NCI-H526 treated with DMSO at 0.1 percent for 48 hours (cell line): ENCODE measurements at places on chromosomes 16 and 17.

DNA sequence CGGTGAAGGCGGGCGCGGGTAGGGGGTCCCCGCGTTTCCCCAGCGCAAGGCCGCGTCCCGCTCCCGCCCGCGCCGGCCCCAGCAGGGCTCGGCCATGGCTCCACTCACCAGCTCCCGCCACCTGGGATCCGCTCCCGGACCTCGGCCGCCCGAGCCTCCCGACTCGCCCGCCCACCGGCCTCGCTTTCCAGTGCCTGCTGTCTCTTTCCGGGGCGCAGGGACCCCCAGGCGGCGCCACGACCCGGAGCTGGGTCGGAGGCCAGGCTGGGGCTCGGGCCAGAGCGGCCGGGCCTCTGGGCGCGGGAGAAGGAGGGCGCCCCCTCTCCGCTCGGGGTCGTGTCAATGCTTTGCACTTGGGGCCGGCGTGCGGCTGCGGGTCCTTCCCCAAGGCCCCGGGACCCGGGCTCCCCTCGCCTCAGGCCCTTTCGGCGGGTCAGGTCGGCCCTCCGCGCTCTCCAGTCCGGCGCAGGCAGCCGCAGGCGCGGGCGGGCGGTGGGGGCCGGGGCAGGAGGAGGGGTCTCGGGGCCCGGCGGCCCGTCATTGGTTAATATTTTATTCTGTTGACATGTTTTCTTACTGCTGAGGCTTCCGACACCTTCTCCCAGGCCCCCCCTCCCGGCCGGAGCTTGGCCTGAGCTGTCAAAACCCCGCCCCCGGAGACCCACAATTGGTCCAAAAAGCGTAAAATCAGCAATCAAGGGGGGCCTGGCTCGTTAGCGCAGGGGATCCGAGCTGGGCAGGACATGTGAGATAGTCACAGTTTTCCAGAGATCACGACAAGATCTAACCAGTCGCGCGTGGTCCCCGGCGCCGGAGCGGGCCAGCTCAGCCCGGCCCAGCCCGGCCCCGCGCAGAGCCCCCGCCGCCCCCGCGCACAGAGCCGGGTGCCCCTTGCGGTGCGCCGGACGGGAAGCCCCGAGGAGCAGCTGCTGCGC, at the start of gene TBX2:
Gene TBX2, plus strand, starts transcription at position 713 of the 935 bp plus-strand sequence. CDS start 334 bp downstream, outside the sequence.
- no peak for DNase-seq

GRCh38 chr17:4580291-4580690, 4.0 kb upstream of the SMTNL2 start:
- DNase-seq = no peak

- DNase-seq = no peak
These were observed 35.1 kb downstream of the SHCBP1 start for GRCh38 chr16:46586011-46586577.

GRCh38 chr16:85283305-85284050, 171.2 kb upstream of the CIBAR2 start:
- DNase-seq = no peak

DNA sequence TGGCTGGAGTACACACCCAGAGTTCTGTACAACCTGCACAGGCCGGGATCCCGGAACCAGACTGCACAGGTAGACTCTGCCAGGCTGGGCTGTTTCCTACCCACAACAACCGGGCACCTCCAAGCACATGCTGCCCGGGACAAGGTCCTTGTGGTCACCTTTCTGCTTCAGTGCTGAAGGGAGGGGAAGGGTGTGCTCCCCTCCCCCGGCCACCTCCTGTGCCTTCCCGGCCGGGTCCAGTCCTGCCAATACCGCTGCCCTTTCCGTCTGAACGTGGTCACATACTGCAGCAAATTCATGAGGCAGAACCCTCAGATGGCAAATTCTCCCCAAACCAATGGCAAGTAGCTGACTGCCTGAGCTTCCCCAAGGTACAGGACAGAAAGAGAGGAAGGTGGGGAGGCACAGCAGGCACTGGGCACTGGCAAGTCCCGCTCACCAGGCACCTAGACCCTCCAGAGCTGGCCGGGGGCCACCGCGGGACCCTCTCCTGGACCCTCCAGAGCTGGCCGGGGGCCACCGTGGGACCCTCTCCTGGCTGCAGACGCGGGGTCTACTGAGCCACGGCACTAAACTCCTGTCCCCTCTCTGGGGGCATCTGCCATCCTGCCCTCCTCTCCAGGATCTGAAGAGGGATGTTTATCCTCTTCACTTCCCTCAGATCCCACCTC, 22.8 kb downstream of the SLC43A2 start:
- DNase-seq = no peak

DNA sequence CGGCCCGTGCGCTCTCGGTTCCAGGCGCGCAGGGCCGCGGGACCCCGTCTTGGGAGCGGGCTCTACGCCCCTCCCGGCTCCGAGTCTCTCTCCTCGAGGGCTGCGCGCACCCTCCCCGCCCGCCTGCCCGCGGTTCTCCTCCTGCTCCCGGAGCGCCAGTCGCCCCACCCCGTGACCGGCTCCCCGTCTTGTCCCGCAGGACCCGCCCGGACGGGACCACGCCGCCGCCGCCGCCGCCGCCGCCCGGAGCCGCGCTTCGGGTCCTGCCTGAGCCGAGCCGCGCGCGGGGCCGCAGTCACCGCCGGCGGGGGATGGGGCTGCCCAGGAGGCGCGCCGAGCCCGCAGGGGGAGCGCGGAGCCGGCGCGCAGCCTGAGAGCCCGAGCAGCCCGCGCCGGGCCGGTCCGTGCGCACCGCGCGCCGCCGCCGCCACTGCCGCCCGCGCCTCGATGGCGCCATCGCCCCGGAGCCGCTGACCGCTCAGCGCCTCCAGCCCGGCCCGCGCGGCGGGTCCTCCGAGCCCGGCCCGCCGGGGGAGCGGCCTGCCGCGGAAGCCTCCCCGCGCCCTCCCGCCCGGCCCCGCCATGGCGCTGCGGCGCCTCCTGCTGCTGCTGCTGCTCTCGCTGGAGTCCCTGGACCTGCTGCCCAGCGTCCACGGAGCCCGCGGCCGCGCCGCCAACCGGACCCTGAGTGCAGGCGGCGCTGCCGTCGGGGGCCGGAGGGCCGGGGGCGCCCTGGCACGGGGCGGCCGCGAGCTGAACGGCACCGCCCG, at the start of gene SHISA6:
Gene SHISA6, plus strand, starts transcription at position 373 of the 770 bp plus-strand sequence.
- DNase-seq = no peak

- no peak for DNase-seq
These were observed 75.5 kb upstream of the MED9 start for GRCh38 chr17:17401271-17401781.

- DNase-seq = no peak
These were observed 29.7 kb downstream of the CHCT1 start for GRCh38 chr17:60451965-60452364.

DNA sequence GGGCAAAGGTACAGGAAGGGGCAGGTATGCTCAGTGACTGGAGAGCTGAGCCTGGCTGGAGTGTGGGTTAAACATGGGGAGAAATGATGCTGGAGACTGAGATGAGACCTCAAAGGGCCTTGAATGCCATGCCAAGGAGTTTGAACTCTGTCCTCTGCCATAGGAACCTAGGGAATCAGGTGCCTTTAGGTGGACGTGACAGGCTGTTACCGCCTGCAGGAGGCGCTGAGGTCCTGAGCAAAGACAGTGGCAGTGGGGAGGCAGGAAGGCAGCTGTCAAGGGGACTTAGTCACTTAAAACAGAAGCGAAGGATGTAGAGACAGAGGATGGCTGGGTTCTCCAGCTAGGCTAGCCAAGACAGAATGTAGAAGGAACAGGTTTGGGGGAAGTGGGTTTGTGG, 9.1 kb downstream of the PSMB3 start:
- DNase-seq = no peak

DNA sequence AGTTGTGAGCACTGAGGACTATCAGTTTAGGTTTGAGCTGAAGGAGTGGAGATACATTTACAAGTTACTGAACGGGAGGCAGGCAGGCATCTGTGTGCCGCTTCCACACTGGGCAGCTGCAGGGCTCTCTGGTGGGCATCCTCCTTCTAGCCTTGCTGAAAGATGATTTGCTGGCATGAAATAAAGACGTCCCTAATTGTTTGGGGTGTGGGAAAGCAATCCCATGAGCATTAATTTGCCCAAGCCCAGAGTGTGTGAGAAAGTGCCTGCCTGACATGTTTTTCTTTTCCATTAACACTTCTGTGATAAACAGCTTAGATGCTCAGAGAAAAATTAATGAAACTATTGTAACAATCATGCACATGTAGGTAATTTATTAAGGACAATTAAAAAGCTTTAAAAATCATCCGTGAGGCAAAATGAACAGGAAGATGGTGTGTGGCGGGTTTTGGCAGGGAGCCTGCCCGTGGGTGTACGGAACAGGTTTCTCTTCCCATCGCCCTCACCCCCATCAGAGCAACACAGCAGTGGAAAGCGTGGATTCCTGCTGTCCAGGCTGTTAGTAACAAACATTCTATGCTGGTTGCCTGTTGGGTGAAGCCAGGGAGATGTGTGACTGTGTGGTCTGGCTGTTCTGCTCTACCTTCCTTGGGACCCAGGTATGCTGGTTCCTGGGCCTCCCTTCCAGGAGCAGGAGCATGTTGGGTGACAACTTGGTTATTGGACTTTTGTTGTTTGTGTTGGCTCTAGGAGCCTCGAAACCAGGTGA, 191.9 kb downstream of the MSI2 start:
- DNase-seq = no peak

DNA sequence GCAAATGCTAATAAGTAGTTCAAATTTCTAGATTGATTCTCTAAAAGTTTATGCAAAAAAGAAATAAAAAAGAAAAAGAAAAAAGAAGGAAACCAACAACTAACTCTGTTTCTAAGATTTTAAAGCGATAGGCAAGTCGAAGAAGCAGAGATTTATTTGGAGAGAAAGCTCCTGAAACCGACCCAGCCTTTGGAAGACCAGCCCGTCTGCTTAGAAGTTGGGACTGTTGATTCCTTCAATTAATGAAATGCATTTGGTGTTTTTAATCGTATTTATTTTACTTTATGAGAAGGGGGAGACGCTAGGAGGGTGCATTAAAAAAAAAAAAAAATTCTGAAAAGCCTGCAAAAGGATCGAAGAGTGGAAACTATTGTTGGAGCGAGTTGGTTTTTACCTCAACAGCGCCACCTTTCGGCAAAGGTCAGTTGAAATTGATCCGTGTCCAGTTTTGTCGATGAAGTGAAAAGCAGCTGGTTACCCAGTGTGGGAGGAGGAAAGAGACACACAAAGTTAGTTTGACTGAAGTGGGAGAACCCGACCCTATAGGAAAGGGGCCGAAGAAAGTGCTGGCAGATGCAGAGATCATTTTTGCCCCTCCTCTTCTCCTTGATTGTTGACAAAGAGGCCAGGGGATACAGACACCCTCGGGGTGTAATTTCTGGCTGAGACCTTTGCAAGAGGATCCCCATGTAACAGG, 1.5 kb upstream of the MAF start:
- peak; percentile 12 for DNase-seq

DNA sequence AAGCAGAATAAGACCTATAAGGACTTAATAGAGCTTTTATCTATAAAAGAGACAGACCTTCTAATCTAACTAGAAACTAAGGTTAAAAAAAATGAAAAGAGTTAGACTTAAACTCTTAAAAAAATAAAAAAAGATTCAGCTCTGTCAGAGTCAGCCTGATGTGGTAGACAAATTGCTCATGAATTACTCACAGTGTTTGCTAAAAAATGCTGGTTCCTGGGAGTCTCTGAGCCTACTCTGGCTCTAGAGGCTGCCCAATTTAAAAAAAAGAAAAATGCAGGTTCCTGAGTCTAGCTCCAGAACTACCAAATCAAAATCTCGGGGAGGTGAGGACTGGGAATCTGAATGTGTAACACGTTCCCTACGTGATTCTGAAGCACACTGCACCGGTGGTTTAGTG, 18.1 kb downstream of the SOST start:
- DNase-seq = no peak

DNA sequence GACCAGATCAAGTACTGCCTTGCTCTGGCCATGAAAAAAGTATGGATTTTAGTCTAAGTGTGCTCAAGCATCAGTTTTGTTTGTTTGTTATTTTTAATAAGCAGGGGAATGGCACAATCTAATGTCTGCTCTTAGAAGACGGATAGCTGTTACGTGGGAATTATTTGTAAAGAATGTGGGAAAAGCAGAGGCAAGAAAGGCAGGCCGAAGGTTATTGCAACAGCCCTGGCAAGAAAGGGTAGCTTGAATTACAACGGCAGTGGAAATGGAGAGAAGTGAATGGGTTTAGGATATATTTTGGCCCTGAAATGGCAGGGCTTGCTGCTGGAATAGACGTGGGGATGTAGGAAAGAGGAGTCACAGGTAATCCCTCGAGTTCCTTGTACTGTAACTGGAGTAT, 987 bp upstream of the HASPIN start:
- DNase-seq = no peak

GRCh38 chr17:72987166-72987565, 105.3 kb downstream of the SLC39A11 start:
- no peak for DNase-seq

- no peak for DNase-seq
These were observed 61.3 kb downstream of the LMF1 start for GRCh38 chr16:909281-910000.

- no peak for DNase-seq
These were observed 269.6 kb upstream of the RPL38 start for GRCh38 chr17:73933871-73934270.

DNA sequence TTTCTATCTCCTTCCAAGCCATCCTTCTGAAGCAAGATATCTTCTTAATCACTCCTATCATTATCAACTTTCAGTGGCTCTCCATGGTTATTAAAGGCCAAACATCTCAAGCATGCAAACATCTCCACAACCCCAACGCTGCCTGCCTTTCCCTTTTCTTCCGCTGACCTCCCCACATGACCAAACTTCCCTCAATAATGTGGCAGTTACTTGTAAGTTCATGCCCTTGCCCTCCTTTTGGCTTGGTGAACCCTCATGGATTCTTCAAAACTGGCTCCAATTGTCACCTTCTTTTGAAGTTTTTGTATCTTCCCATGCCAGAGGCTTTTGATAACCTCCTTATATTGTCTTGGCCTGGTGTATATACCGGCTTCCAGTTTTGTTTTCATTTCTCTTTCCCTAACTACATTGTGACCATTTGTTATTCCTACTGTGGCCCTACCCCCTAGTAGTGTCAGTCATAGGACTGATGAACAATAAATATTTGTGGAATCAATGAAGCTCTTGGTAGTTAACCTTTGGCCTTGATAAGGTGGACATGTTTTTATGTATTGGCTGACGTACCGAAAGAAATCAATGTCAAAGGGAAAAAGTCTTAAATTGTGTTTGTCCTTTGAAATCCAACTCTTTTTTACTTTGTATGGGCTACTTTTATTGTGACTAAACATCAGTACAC, 19.9 kb upstream of the SMIM36 start:
- no peak for DNase-seq

DNA sequence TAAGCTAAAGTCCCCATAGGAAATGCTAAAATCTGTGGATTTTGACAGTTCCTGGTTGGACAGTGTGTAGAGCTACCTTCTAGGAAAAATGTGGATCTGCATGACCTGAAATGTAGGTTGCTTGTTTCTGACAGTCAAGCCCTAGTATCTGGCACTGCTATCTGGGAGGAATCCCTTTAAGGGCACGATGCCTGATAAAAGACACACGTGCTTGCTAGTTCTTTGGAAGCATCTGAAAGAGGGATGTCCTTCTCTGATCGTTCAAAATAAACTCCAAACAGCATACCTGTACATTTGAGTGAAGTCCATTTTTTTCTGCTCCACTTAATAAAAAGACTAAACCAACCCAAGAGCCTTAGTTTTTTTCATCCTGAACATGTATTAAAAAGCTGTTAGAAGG, 101.3 kb downstream of the CDK5R1 start:
- DNase-seq = no peak

GRCh38 chr16:7605812-7606211, 273.2 kb downstream of the RBFOX1 start:
- no peak for DNase-seq
